Amniotic epithelial cell (primary cell): ENCODE measurements at places on chromosomes 7 and 10.

DNA sequence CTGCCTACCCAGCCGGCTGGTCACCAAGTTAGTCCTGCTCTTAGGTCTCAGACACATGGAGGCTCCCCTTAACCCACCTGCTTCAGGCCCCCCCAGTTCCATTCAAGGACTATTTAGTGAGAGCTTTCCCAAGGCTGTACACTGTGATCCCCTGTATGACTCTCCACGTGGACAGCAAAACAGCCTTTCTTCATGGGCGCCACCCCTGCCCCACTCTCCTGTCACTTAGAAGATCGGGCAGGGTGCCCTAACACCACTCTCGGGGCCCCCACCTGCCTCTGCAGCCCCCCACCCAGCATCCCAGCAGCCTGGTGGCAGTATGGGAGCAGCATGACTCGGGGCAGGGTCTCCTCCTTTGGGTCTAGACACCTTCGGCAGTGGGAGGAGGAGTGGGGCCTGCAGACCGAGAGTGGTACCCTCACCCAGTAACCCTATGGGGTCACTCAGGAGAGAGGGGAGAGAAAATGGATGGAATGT is 116.6 kb downstream of the PTPN20 start:
- no peak for DNase-seq

- DNase-seq = peak; percentile 58
Observed at GRCh38 chr10:10056961-10057360, 960.7 kb upstream of the CELF2 start.

- peak; percentile 28 for DNase-seq
Observed at GRCh38 chr10:29181936-29182335, 106.9 kb upstream of the LYZL1 start.

DNA sequence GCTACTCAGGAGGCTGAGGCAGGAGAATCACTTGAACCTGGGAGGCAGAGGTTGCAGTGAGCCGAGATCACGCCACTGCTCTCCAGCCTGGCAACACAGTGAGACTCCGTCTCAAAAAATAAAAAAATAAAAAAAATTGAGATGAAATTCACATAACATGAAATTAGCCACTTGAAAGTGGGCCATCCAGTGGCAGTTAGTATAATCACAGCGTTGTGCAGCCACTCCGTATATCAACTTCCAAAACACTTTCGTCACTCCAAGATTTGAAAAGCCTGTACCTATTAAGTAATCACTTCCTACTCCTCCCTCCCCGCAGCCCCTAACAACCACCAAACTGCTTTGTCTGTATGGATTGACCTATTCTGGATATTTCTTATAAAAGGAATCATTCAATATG is 20.7 kb upstream of the CACUL1 start:
- DNase-seq = no peak

DNA sequence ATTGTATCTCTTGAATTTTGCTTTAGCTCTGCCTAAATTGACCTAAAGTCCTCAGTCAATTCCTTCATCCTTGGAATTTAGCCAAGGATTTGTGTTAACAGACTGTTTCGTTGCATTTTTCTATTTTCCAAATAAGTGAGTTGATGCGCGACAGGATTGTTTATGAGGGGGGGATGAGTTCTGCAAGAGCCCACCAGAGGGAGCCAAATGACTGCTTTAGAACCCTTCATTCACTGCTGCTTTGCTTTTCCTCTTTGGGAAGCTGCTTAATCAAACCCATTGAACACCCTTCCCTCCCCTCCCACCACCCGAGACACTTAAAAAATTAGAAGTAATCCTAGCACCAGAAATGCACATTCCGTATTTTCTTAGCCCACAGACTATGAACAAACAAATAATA is 33.7 kb upstream of the PTF1A start:
- DNase-seq = peak; percentile 50

DNA sequence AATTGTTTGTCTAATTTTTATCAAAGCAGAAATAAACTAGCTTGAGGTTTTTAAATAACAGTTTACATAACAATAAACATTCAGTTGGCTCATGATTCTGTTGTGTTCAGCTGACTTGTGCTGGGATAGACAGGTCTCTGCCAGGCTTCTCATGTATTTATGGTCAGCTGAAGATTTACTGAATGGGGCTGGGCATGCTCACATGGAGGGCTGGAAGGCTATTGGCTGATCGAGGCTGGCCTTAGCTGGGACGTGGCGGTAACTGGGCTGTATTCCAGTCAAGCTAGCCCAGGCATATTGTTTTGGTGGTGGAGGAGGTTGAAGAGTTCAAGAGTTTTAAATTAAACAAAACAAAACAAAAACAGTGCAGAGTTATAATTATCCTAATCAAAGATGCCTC is 251.0 kb upstream of the MTPN start:
- DNase-seq = no peak

DNA sequence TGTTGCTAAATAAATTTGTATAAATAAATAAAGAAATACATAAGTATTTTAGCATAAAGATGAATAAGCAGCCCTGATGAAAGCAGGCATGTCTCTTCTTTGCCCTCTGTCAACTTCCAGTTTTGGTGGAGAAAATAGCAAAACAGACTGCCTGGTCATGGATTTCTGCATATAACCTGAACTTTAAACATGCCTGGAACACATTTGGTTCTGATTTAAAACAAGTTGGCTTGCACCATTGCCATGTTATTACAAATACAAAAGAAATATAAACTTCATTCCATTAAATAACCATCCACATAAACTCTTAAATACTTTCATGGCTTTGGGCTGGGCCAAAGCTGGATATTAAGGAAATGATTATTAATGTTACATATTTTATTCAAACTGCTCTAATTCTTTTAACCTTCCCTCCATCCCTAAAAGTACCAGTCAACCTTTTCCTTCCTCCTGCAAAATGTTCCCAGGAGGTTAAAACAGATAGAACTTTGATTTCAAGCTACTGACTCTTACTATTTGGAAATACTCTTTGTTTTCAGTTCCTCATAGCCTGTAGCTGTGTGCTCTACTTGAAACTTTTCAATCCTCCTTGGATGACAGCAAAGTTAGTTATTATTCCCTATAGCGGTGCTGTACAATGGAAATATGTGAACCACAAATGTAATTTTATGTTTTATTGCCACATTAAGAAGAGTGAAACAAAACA is 96.3 kb downstream of the BICC1 start:
- no peak for DNase-seq

DNA sequence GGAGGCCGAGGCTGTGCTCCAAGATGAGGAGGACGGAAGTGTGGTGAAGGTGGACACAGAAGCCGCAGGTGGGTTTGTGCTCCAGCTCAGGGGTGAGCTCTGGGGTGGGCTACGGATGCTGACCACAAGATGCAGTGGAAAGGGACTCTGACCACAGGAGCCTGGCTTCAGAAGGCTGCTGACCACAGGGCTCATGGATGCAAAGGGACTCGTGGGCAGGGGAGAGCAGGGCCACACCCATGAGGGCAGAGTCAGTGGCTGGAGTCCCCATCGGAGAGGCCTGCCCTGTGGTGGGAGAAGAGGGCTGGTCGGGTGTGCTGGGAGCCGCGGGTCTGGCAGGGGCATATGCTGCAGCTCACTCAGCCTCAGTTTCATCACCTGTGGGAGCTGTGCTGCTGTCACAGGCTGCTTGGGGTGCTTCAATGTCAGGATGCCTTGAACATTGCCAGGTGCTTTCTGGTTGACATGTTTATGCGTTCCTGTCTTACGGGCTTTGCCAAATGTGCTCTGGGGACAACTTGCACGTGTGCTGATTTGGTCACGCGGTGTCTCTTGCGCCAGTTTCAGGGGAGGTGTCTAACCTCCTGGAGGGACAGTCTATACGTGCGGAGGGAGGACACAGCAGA is 13.7 kb downstream of the SCART1 start:
- no peak for DNase-seq
